ENCODE measurements at places on chromosomes 3 and 15.

DNA sequence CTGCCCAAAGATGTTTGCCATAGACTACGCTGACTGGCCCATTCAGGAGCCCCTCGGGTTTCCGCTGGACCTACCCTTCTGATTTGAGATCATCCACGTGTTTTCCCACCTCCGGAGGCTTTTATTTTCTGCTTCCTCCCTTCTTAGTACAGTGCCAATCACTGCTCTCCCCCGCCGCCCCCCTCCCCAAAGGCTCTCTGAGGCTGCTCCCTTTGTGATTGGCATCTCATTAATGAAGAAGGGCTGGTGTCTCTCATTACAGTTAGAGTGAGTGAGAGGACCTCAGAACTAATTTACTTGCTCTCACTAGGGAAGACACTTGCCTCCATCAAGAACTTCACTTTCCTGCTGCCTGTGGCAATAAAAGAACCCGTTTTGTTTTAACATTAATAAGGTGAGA, 284.7 kb upstream of the ICE2 start:
- H3K4me3 ChIP-seq: no peak overlapping the region
- H3K27me3 ChIP-seq: no peaks in the 10 kb centered on the region
- H3K27ac ChIP-seq: peak overlapping the region; percentile 2
- DNase-seq: no peak
- peaks cover 16% of the 10 kb centered on the region for H3K4me1 ChIP-seq

GRCh38 chr3:14119651-14120050, 5.0 kb downstream of the CHCHD4 start:
- DNase-seq: peak; percentile 42
- H3K27ac ChIP-seq: no peak overlapping the region
- peaks cover 20% of the 10 kb centered on the region for H3K4me1 ChIP-seq
- peaks cover 30% of the 10 kb centered on the region for H3K36me3 ChIP-seq
- no peak overlapping the region for H3K4me3 ChIP-seq
- H3K27me3 ChIP-seq: no peaks in the 10 kb centered on the region

- DNase-seq: no peak
- no peak overlapping the region for H3K4me3 ChIP-seq
- H3K36me3 ChIP-seq: no peaks in the 10 kb centered on the region
- H3K4me1 ChIP-seq: no peaks in the 10 kb centered on the region
- H3K27me3 ChIP-seq: no peaks in the 10 kb centered on the region
These were observed 64.7 kb upstream of the CCDC39 start for GRCh38 chr3:180743813-180744590.

DNA sequence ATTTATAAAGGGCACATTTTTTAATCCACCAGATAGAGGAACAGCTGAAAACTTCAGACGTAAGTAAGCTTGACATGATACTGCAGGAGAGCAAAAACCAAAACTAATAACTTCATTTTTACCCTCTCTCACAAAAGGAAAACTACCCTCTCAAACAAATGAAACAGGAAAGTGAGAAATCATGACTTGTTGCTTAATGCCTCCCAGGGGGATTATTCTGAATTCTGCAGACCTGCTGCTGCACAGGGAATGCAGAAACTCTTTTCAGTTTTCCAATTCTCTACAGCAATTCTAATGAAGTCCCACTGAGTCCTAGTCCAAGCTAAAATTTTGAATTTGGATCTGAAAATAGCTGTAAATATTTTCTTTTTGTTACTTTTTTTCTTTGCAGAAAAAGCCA, 637.1 kb upstream of the CCDC54 start:
- H3K4me3 ChIP-seq: no peak overlapping the region
- H3K4me1 ChIP-seq: no peaks in the 10 kb centered on the region
- H3K27ac ChIP-seq: no peak overlapping the region

- no peak overlapping the region for H3K4me3 ChIP-seq
- DNase-seq: no peak
- H3K27me3 ChIP-seq: no peaks in the 10 kb centered on the region
- no peak overlapping the region for H3K27ac ChIP-seq
- H3K36me3 ChIP-seq: no peaks in the 10 kb centered on the region
These were observed 3.9 kb upstream of the FSIP1 start for GRCh38 chr15:39786447-39787056.

DNA sequence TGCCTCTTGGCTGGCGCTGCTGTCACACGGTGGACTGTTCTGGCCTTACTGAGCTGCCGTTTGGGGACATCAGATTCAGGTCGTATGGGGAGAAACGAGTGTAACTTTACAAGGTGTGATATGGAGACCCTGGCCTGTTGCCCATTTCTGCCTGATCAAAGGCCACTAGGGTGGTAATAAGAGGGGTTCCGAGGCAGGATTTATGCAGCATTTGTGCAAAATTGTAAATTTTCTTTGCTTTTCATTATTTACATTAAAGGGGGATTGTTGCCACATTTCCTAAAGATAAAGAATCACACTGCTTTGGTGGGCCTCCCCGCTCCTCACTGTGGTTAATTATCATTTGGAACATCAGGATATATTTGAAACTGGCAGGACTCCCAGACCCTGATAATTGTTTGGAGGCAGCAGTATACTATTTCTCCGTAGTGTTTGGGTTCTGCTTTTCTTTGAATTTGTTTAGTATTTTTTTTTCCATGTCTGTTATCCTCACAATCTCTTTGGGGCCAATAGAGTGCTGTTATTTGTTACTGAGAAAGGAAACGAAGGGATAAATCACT, 891 bp downstream of the NXPE3 start:
- H3K4me1 ChIP-seq: peaks cover 24% of the 10 kb centered on the region
- no peak for DNase-seq
- peaks cover 23% of the 10 kb centered on the region for H3K36me3 ChIP-seq
- H3K27me3 ChIP-seq: no peaks in the 10 kb centered on the region

DNA sequence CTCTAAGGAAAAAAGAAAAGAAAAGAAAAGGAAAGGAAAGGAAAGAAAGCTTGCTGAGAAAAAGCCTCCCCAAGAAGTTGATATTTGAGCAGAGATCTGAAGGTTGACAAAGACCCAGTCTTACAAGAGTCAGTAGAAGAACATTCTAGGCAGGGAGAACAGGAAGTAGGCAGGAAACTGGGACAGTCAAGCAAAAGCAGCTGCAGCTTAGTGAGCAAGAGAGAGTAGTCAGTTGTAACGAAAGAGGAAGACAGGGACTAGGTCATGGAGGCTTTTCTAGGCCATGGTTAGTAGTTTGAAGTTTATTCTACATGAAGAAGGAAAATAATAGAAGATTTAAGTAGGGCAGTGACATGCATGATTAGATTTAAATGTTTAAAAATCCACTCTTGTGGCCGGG, 31.8 kb upstream of the KLHL6 start:
- no peak overlapping the region for H3K27ac ChIP-seq
- H3K4me1 ChIP-seq: peaks cover 42% of the 10 kb centered on the region
- no peak overlapping the region for H3K4me3 ChIP-seq
- DNase-seq: no peak
- H3K36me3 ChIP-seq: no peaks in the 10 kb centered on the region

DNA sequence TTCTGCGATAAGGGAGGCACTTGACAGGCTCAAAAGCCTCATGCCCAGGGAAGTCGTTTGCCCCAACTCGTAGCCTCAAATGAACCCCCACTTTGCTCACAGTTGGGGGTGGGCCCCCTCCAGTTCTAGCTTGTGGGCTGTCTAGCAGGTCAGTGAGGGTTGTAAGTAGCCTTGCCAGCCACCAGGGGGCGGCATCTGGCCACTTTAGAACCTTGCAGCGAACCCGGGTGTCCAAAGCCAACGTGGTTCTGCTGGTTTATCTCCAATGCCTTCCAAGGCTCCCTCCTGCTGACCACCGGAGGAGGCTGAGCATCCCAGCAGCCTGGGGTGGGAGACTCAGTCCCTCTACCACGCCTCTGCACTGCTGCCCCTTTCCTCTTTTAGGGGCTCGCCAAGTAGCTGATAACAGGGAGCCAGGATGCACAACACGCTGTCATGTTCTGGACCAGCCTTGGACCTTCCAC, 9.2 kb upstream of the RBSN start:
- DNase-seq: no peak
- H3K36me3 ChIP-seq: no peaks in the 10 kb centered on the region
- no peak overlapping the region for H3K4me3 ChIP-seq
- no peak overlapping the region for H3K27ac ChIP-seq

DNA sequence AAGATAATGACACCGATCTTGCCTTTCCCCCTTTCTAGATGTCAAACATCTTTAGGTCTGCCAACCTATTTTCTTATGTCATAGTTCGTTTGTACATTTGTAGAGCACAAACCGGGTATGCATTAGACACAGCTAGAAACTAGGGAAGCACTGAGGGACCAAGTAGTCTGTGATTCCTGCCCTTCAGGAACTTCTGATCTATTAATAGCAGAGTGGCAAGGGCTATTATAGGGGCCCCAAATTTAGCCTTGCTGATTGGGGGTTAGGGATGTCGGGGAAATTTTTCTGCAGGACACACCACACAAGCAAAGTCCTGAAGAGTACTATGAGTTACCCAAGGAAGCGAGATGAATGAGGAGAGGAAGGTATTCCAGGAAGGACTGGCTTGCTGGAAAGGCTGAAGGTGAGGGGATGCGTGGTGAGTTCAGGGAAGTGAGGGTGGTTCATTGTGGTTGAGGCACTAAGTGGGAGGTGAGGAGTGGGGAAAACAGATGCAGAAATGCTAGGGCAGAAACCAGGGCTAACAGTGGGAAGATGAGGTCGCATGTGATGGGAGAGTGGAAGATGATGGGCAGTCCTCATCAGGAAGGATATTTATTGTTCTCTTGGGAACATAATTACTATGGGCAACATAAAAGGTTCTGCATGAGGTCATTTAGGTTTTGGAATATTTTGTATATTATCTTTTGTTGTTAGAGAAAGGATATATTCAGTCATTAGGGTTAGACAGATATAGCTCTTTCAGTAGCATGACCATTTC, 144.3 kb downstream of the CMSS1 start:
- no peak for DNase-seq
- no peaks in the 10 kb centered on the region for H3K27me3 ChIP-seq
- H3K27ac ChIP-seq: no peak overlapping the region
- no peak overlapping the region for H3K4me3 ChIP-seq

GRCh38 chr3:183172051-183172639, 9.6 kb upstream of the LAMP3 start:
- no peak overlapping the region for H3K4me3 ChIP-seq
- no peak for DNase-seq
- no peaks in the 10 kb centered on the region for H3K4me1 ChIP-seq

DNA sequence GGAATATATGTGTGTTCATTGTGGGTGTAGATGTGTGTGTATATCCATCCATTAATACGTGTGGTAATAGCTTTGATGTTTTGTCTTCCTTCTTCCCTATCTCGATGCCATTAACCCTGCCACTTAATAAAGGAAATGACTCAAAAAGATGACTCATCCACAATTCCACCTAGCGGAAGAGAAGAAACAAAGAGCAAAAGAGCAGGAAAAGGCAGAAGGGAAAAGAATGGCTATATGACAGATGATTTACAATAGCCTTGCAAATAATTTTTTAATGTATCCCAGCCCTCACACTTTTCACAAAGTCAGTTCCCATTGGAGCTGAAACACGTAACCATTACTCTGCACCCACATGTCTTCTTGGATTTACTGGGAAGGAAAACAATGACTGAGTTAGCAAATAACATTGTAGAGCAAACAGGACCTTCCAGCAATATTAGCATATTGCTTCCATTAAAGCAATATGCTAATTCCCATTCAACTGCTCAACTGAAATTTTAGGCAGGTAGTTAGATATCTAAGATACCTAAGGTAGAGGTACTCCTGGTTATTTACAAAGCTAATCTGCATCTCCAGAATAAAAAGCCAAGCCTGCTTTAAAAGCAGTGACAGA, 197.2 kb downstream of the KCNAB1 start:
- no peak overlapping the region for H3K4me3 ChIP-seq
- H3K36me3 ChIP-seq: no peaks in the 10 kb centered on the region
- H3K27me3 ChIP-seq: no peaks in the 10 kb centered on the region

GRCh38 chr15:77768107-77768506, 135.4 kb upstream of the LINGO1 start:
- H3K36me3 ChIP-seq: no peaks in the 10 kb centered on the region
- no peak overlapping the region for H3K4me3 ChIP-seq
- no peaks in the 10 kb centered on the region for H3K4me1 ChIP-seq
- DNase-seq: no peak
- no peak overlapping the region for H3K27ac ChIP-seq
- H3K27me3 ChIP-seq: no peaks in the 10 kb centered on the region

DNA sequence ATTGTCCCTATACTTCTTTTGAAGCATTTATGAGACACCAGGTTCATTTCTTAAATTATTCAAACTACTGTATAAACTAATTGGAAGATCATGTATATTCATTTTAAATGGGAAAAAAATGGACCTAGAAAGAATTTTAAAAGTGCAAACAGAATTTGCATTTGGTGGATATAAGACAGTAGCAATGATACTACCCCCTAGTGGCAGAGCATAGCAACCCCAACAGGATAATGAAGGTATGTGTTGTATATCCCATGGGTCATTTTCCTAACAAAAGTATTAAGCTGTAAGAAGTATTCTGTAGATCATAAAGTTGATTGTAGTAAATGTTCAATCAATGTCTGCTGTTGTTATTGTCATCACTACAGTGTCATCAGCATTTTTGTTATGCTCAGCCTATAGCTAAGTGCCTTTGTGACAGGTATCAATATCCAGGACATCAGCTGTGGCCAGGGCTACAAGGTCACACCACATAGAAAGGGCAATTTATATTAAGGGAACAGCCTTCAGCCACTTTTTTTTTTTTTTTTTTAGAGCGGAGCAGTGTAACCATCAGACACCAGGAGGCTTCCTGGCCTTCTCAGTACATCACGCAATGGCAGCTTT, 175.8 kb downstream of the FOXB1 start:
- H3K27ac ChIP-seq: no peak overlapping the region
- no peaks in the 10 kb centered on the region for H3K36me3 ChIP-seq
- no peak overlapping the region for H3K4me3 ChIP-seq
- DNase-seq: no peak

GRCh38 chr3:57126244-57126643, 38.9 kb downstream of the IL17RD start:
- no peak overlapping the region for H3K27ac ChIP-seq
- no peaks in the 10 kb centered on the region for H3K27me3 ChIP-seq
- no peak overlapping the region for H3K4me3 ChIP-seq

- no peak overlapping the region for H3K27ac ChIP-seq
- H3K4me3 ChIP-seq: no peak overlapping the region
- no peaks in the 10 kb centered on the region for H3K4me1 ChIP-seq
- no peaks in the 10 kb centered on the region for H3K36me3 ChIP-seq
These were observed 85.3 kb downstream of the RPLP1 start for GRCh38 chr15:69537901-69538300.

- H3K27ac ChIP-seq: peak overlapping the region; percentile 32
- H3K27me3 ChIP-seq: no peaks in the 10 kb centered on the region
- no peaks in the 10 kb centered on the region for H3K36me3 ChIP-seq
- H3K4me3 ChIP-seq: no peak overlapping the region
- no peak for DNase-seq
- H3K4me1 ChIP-seq: no peaks in the 10 kb centered on the region
These were observed 14.0 kb upstream of the SMAD3 start for GRCh38 chr15:67051088-67052045.

GRCh38 chr15:33768670-33769190, 199.6 kb upstream of the CHRM5 start:
- no peak for DNase-seq
- no peaks in the 10 kb centered on the region for H3K27me3 ChIP-seq
- no peaks in the 10 kb centered on the region for H3K4me1 ChIP-seq
- no peak overlapping the region for H3K27ac ChIP-seq

GRCh38 chr3:10253731-10254130, 5.5 kb downstream of the TATDN2 start:
- no peak overlapping the region for H3K27ac ChIP-seq
- DNase-seq: no peak
- no peak overlapping the region for H3K4me3 ChIP-seq
- H3K27me3 ChIP-seq: no peaks in the 10 kb centered on the region
- peaks cover 15% of the 10 kb centered on the region for H3K36me3 ChIP-seq
